HFF-Myc (cell line): ENCODE measurements at places on chromosomes 4 and X.

DNA sequence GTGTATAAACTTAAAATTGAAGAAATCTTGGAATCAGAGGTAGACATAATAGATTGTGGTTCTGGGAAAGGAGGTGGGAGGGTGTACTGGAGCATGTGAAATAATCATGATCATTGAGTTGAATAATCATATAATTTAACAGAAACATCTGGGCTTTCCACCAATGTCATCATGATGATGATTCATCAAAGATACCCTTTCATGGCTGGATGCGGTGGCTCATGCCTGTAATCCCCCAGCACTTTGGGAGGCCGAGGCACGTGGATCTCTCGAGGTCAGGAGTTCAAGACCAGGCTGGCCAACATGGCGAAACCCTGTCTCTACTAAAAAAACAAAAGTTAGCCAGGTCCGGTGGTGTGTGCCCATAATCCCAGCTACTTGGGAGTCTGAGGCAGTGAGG is 6.7 kb upstream of the RUFY3 start:
- no peak for DNase-seq

- no peak for DNase-seq
These were observed 11.2 kb upstream of the AMOT start for GRCh38 chrX:112851806-112852205.

DNA sequence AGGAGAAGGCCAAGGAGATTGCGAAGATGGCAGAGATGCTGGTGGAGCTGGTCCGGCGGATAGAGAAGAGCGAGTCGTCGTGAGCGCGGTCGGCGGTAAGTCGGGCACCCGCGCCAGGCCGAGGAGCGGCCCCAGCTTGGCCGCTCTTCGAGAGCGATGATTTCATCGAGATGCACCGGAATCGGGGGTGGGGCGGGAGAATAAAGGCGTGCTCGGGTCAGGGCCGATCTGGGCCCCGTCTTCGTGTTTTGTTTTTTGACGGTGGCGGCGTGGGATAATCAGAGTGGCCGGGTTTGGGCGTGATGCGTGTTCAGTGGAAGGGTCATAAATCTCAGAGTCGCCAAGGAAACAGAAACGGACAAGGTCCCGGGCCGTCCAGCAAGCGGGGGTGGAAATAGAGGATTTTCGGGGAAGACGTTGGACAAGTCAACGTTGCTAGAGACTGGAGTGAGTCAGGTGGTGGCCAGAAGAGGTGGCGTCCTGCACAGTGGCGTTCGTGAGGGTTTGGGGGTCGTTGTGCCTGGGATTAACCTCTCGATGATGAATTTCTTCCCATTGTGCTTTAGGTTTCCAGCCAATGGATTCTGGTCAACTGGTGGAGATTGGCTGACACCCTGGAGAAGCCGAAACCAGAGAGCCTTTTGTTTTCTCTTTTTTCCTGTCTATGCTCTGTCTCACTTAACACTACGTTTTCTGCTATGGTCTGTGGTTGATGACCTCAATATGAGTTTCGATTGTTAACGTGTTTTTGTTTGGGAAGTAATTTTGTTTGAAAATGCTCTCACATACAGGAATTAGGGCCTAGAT is 882 bp downstream of the MRFAP1 start:
- no peak for DNase-seq

- no peak for DNase-seq
These were observed 3.0 kb upstream of the ZFP92 start for GRCh38 chrX:153408221-153408721.

GRCh38 chr4:146381263-146381872 is 140.4 kb downstream of the SLC10A7 start:
- DNase-seq, result no peak

DNA sequence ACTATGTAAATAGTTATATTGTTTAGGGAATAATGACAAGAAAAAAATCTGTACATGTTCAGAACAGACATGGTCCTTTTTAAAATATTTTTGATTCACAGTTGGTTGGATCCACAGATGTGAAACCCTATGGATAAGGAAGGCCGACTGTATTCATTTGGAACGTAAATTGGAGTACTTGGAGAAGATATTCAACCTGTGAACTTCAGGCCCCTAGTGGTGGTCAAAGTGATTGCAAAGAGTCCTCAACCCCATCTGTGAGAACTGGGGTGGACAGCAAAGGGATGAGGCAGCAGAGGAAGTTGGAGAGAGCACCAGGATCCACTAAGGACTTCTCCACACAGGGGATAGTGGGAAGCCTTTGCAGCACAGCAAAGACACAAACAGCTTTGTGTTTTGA is 6.2 kb upstream of the CXCL13 start:
- no peak for DNase-seq

- no peak for DNase-seq
These were observed 658 bp downstream of the ATP6AP2 start for GRCh38 chrX:40581336-40581920.

GRCh38 chr4:75025431-75025830 is 92.5 kb downstream of the PARM1 start:
- no peak for DNase-seq

- no peak for DNase-seq
These were observed 35.6 kb upstream of the ADRA2C start for GRCh38 chr4:3730422-3731190.

DNA sequence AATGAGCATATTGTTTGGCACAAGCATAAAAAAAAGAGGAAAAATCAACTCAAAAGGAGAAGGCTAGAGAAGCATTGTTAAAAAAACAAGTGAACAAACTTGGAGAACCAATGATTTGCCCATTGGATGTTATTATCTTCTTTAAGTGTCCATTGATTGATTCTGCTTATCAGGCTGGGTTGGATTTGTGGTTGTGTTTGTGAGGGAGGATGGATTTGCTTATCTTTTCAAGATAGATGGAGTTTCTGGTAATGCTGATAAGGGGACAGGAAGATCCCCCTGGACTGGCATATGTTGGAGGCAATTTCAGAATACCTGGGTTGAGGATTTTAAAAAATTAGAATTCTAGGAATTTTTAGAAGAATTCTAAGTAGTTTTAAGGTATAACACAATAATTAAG is 41.8 kb upstream of the TMEM192 start:
- DNase-seq, result no peak

DNA sequence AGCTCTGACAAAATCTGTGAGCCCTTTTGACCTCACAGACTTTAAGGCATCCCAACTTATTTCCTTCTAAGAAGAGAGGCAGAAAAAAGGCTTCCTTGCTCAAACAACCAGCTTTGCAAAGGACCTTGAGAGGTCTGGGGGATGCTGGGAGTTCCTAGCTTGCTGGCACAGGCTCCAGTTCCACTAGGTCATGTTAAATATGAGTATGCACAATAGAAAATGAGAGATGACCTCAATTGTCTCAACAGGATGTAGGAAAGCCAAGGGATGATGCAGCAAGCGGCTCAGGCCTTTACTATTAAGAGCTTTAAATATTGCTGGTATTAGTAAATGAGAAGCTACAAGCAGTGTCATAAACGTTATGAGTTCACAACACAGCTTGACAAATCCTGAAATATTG is 13.3 kb upstream of the ZNF827 start:
- no peak for DNase-seq

DNA sequence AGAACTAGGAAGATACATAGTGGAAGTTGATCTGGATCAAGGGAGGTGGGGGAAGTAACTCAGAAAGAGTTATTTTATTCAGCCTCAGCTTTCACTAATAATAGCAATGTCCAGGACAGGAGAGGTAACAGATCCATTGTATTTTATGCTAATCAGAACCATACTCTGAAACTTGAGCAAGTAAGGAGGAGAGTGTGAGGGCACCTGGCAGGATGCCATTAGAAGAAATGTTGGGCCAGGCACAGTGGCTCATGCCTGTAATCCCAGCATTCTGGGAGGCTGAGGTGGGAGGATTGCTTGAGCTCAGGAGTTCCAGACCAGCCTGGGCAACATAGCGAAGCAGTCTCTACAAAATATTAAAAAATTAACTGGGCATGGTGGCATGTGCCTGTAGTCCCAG is 16.3 kb downstream of the GPR34 start:
- DNase-seq, result no peak

DNA sequence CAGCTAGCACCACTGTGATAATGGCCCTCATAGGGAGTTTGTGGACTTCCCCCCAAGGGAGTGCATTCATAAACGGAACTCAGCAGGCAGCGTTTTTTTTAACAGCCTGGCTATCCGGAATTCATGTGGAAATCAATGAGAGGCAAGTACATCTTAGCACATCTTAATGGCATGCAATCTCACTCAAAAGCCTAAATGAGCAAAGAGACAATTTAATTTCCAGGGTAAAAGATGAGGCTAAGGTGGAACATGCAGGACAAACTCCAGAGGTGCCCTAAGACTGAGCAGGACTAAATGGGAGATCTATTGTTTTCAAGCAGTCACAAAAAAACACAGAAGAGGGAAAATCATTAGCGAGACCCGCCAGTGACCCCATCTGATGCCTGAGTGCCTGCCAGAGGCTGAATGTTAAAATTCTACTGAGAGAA is 243.5 kb upstream of the KCNIP4 start:
- no peak for DNase-seq

DNA sequence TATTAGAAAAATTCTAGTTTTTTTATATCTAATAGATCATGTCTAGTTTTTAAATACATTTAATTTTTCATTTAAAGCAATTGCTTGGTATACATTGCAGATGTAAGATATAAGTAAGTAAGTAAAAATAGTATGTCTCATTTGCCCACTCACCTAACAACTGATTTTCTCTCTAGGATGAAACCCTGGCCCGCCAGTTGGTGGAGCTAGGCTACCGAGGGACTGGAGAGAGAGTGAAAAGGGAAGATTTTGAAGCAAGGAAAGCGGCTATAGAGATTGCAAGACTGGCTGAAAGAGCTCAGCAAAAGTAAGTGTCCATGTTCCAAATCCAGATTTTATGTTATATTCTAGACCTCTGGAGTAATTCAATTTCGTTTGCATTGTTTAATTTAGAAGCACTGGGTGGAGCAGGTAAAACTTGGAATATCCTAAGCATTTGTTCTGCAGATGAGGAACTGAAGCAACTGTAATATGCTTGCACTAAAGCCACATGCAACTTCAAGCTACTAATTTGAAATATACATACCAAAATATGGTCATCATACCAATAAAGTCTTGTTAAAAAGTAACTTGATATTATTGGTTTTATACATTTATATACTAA is 27.1 kb downstream of the CFAP299 start:
- no peak for DNase-seq

- no peak for DNase-seq
These were observed 395.5 kb upstream of the BOD1L1 start for GRCh38 chr4:14023036-14023435.

DNA sequence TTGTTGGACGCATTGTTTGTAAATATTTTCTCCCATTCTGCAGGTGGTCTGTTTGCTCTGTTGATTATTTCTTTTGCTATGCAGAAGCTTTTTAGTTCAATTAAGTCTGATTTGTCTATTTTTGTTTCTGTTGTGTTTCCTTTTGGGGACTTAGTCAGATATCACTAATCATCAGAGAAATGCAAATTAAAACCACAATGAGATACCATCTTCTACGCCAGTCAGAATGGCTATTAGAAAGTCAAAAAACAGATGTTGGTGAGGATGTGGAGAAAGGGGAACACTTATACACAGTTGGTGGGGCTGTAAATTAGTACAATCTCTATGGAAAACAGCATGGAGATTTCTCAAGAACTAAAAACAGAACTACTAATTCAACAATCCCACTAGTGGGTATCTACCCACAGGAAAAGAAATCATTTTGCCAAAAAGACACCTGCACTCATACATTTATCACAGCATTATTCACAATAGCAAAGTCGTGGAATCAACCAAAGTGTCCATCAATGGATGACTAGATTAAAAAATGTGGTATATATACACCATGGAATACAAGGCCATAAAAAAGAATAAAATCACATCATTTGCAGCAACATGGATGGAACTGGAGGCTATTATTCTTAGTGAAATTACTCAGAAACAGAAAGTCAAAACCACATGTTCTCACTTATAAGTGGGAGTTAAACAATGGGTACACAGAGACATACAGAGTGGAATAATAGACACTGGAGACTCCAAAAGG is 8.1 kb downstream of the COQ2 start:
- DNase-seq, result no peak

- DNase-seq, result no peak
These were observed 160.9 kb downstream of the AFAP1 start for GRCh38 chr4:7778510-7779431.

DNA sequence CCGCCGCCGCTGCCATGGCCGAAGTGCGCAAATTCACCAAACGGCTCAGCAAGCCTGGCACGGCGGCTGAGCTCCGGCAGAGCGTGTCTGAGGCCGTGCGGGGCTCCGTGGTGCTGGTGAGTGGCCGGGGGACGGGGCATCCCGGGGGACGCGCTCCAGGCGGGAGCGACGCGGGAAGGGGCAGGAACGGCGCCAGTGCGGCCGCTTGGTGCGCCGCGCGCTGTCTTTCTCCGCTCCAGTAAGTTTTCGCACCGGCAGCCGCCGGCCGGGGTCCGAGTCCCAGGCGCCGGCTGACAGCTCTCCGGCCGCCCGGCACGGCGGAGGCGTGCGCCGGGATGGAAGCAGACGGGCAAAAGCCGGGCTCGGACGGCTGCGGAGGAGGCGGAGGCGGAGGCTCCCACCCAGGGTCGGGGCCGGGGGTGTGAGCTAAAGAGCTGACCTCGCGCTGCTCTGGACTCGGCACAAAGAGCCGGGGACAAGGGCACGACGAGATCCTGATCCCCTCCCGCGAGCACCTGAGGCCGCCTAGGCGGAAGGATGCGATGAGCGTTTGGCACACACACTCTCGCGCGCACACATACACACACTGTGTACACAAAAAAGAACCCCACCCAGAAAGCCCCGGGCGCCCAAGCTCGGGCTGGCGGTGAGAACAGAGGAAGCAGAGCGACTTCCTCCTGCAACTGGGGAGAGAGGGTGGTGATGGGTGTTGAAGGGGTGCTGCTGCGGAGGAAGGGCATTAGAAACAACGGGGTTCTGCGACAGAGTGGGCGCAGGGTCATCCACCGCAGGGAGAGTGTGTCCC is 545 bp downstream of the DOCK11 start:
- no peak for DNase-seq

DNA sequence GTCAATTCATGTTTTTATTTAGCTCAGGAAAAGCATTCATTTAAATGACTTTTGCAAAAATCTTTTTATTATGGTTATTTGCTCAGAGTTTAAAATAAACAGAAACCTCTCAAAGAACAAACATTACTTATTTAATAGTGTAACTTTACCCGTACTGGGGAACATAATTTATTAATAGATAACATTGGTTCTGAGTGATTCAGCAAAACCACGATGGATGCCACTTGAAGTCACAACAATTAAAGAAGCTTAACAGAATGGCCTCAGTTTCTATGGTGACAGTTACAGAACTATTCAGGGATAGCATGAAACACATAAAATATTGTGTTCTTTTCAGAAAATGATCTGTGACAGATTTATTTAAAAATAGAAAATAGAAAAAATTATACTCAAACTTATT is 368.7 kb downstream of the CCSER1 start:
- no peak for DNase-seq

- no peak for DNase-seq
These were observed 490.0 kb upstream of the TENM3 start for GRCh38 chr4:181753207-181753606.
